ENCODE measurements at places on chromosomes 6 and 20.

- no peak for DNase-seq
Measured at GRCh38 chr20:33387177-33387576, 14.1 kb downstream of the CDK5RAP1 start.

DNA sequence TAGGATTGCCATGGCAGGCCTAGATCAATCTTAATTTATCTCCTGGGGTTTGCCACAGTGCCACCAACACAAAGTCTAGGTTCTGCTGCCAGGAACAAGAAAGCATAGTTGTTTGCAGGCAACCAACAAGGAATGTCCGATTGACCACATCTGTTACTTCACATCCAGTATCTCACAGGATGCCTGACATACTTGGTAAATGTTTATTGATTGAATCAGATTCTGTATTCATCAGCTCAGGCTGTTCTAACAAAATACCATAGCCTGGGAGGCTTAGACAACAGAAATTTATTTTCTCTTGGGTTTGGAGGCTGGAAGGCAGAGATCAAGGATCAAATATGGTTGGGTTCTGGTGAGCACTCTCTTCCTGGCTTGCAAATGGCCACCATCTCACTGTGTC is 26.3 kb upstream of the MC3R start:
- no peak for DNase-seq

- DNase-seq: no peak
Measured at GRCh38 chr6:148770408-148771211, 23.8 kb downstream of the UST start.

GRCh38 chr6:52317841-52318581 is 33.5 kb upstream of the MCM3 start:
- DNase-seq: no peak

GRCh38 chr6:116087437-116088027 is 13.1 kb upstream of the NT5DC1 start:
- no peak for DNase-seq

DNA sequence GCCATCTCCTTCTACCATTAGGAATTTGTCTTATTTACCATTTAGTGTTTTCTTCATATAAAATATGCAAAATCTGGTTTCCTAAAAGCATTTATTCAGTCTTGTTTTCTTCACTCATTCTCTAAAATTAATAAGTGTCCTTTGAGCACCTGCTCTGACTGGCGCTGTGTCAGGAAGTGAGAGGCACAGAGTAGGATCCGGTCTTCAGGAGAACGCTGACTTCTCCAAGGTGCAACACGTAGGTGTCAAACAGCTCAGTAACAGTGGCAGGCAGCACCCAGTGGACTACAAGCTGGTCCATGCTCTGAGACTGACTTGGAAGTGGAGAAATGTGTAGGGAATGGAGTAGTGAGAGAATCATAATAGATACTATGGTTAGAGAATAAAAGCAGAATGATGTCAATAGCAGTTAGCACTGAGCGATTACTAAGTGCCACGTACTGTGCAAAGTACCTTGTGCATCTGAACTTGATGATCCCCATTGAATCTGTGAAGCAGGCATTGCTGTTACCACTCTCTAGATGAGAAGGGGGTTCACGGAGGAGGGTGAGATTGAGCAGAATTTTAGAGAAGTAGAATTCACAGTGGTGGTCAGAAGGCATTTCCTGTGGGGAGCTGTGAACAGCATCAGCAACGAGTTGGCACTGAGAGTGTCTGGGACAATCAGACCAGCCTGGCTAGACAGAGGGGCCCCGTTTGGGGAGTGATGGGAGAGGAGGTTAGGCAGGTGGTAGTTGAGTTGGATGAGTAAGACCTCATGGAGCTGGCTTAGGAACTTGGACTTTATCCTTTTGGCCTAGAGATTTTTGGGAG is 569.8 kb downstream of the QKI start:
- DNase-seq: no peak

DNA sequence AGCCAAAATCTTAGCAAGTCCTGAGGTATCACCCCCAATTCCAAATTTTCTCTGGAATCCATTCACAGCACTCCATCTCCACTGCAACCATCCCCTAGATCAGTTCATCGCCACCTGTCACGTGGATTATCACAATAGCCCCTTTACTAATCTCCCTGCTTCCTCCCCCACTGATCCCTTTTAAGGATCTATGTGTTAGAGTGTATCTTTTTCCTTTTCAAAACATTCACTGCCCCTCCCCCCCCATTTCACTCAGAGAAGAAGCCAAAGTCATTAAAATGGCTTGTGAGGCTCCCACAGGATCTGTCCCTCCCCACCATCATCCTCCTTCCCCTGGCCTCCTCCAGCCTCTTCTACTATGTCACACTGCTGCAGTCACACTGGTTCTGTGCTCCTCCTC is 18.4 kb upstream of the SPAG4 start:
- no peak for DNase-seq

DNA sequence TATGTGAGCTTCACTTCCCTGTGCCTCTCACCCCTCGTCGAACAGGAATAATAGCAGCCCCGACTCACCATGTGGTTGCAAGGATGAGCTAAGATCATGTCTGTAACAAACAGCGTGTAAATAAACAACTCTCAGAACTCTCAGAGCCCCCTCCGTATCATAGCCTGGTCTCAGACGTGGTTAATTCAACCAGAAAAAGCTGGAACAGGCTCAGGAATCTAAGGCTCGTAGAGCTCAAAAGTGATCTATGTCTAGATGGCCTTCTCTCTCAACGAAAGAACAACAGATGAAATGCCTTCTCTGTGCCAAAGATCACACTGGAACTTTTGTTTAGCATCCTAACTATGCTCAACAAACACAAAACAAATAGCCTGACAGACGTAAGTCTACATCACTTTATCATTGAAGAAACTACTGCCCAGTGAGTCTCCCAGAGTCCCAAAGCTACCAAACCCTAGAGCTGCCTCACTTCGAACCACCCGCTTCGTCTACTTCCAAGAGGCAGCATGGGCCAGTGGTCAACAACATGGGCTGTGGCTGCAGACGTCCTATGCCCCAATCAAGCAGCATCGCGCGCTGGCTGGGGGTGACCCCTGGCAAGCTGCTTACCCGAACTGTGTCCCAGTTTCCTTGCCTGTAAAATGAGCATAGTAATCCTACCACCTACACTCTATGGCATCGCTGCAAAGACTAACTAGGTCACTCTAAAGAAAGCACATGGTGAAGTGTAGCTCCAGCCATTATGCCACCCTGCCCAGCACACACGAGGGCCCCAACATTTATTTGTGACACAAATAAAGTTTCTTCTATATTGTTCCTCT is 35.1 kb downstream of the NFATC2 start:
- DNase-seq: no peak

- DNase-seq: no peak
Measured at GRCh38 chr20:21613512-21613911, 92.0 kb upstream of the PAX1 start.

DNA sequence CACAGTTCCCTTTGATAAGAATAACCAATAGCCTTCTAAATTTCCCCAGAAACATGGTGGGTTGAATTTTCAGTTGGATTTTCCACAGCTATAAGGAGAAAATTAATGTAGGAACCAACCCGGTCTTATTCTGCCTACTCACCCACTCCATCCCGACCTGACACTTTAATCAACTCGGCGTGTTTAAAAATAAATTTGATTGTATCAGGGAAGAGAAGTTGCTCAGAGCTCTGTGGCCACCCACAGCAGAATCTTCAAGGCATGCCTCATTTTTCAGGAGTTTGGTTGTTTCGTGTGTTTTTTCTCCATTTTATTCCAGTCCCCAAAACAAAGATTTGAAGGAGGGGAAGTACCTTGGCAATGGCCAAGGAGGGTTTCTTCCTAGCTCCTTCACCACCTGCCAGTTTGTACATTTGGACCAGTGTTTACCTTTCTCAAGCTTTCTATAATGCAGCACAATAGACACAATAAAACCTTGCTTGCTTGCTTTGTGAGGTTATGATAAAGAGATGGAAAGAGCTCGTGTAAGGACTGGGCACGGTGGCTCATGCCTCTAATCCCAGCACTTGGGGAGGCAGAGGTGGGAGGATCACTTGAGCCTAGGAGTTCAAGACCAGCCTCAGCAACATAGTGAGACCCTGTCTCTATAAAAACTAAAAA is 297.2 kb upstream of the JARID2 start:
- no peak for DNase-seq
